ENCODE measurements at places on chromosomes 6 and 20. TPM values are rescaled to one million over a fixed set of nuclear protein-coding genes. Genes with fewer than 3 reads are reported as not detected.

Gene SCAF8
- total RNA-seq = 72.6 TPM

- H3K4me3 ChIP-seq = no peak overlapping the region
- no peak overlapping the region for H3K27ac ChIP-seq
- no peak for DNase-seq
- H3K36me3 ChIP-seq = no peaks in the 10 kb centered on the region
- H3K27me3 ChIP-seq = no peaks in the 10 kb centered on the region
Measured at GRCh38 chr20:36170542-36171215, 16.1 kb downstream of the EPB41L1 start.

DNA sequence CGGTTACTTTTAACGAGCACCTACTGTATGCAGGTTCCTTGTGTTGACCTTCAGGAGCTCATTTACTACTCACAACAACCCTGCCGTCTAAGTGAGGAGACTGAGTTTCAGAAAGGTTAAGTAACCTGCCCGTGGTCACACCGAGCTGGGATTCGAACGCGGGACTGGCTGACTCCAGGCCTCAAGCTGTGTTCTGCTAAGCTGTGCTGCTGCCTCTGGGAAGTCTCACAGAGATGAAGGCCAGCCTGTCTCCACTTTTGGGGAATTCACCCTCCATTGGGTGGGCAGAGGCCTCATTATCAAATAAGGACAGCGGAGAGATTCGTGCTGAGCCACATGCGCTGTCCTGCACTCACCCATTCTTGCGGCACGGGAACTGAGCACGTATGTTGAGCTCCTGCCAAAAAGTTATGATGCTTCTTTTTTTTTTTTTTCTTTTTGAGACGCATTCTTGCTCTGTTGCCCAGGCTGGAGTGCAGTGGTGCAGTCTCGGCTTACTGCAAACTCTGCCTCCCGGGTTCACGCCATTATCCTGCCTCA is 25.9 kb upstream of the MYT1 start:
- H3K4me1 ChIP-seq = no peaks in the 10 kb centered on the region
- H3K27ac ChIP-seq = no peak overlapping the region
- no peaks in the 10 kb centered on the region for H3K27me3 ChIP-seq
- DNase-seq = no peak

GRCh38 chr6:119034827-119035458 is 43.5 kb downstream of the FAM184A start:
- no peak overlapping the region for H3K4me3 ChIP-seq
- no peak for DNase-seq
- no peaks in the 10 kb centered on the region for H3K36me3 ChIP-seq
- no peak overlapping the region for H3K27ac ChIP-seq

Gene VTA1
- total RNA-seq = 36.3 TPM

GRCh38 chr6:105078386-105078708 is 101.5 kb downstream of the POPDC3 start:
- no peaks in the 10 kb centered on the region for H3K4me1 ChIP-seq
- H3K4me3 ChIP-seq = no peak overlapping the region
- no peak for DNase-seq
- H3K27ac ChIP-seq = no peak overlapping the region
- H3K36me3 ChIP-seq = no peaks in the 10 kb centered on the region
- H3K27me3 ChIP-seq = no peaks in the 10 kb centered on the region

Gene MRPL14
- 52.0 TPM for total RNA-seq

- H3K27me3 ChIP-seq = no peaks in the 10 kb centered on the region
- no peak overlapping the region for H3K27ac ChIP-seq
- DNase-seq = no peak
- H3K36me3 ChIP-seq = no peaks in the 10 kb centered on the region
Measured at GRCh38 chr20:63223121-63223825, 7.3 kb upstream of the YTHDF1 start.

Gene CEP57L1
- total RNA-seq = 7.3 TPM

DNA sequence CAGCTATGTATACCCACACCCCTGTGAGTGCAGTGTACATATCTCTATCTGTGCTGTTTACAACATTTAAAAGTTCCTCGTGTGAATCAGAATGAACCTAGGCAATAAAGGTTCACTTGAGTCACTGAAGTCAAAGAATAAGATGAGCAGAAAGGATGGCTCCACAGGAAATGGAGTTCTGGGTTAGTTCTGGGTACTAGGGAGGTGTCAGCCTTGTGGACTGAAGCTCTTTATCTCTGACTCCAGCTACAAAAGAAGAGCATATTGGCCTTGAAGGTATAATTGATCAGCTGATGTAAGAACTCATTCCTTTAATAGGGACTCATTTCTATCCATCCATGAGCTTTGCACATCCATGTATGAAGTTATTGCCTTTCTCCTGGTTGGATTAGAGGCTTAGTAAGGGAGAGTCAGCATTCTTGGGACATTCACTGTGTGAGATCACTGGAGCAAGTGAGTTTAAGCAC is 73.9 kb upstream of the BACH2 start:
- H3K27me3 ChIP-seq = no peaks in the 10 kb centered on the region
- H3K4me1 ChIP-seq = no peaks in the 10 kb centered on the region
- no peaks in the 10 kb centered on the region for H3K36me3 ChIP-seq

DNA sequence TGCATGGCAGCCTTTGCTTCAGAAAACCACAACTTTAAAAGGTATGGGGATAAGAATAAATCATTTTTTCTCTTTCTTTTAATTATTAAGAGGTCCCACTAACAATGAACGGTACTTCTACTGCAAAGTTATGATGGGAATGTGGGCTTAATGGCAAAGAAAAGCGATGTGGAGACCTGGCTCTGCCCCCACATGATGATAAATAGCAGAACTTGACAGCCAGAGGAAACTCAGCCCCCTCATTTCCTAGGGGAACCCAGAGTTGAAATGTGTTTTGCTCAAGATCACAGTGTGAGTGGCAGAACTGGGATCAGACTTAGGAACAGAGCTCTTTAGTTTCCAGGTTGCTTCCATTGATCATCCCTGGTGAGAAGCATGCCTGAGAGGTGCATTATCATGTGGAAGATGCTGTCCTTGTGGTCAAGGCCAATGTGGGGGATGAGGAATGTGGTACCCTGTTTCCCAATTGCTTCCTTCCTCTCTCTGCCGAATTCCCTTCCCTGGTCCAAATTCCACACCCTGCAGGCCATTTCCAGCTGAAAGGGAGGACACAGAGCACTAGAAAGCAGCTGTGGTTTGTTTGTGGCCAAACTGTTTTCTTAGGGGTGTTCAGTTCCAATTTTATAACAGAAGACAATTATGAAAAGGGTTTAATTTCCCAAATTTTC is 66.0 kb downstream of the BACH2 start:
- H3K36me3 ChIP-seq = no peaks in the 10 kb centered on the region
- no peak for DNase-seq
- no peak overlapping the region for H3K4me3 ChIP-seq
- no peaks in the 10 kb centered on the region for H3K27me3 ChIP-seq

Data from heart left ventricle (tissue), 16 donors.